ENCODE measurements at places on chromosomes 16 and 17.

GRCh38 chr17:76252040-76252954 lies 12.0 kb upstream of the RNF157 start:
- DNase-seq: peak; percentile 61

DNA sequence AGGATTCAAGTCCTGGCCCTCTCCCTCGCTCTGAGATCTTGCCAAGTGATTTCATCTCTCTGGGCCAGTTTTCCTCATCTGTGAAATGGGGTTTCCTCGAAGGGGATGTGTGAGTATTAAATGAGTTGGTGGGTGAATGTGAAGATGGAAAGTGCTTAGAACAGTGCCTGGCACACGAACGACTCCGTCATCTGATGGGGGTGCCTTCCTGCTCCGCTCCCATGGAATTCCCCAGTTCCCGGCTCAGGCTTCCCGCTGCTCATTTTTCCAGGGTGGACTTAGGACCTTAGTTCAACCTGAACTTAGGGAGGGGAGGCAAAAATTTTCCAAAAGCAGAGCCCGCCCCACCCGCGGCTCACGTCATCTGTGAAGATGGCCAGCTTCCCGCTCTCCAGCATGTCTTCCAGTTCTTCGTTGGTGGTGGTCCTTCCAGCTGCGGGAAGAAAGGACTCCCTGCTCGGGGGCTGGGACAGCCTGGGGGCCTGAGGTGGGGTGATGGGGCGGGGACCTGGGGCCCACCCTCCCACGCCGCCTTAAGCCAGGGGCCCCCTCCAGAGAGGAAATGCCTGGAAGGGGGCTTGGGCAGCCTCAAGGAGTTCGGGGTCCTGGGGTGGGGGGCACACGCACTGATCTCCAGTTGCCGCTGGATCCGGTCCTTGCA lies 11.4 kb downstream of the HSD3B7 start:
- no peak for DNase-seq

DNA sequence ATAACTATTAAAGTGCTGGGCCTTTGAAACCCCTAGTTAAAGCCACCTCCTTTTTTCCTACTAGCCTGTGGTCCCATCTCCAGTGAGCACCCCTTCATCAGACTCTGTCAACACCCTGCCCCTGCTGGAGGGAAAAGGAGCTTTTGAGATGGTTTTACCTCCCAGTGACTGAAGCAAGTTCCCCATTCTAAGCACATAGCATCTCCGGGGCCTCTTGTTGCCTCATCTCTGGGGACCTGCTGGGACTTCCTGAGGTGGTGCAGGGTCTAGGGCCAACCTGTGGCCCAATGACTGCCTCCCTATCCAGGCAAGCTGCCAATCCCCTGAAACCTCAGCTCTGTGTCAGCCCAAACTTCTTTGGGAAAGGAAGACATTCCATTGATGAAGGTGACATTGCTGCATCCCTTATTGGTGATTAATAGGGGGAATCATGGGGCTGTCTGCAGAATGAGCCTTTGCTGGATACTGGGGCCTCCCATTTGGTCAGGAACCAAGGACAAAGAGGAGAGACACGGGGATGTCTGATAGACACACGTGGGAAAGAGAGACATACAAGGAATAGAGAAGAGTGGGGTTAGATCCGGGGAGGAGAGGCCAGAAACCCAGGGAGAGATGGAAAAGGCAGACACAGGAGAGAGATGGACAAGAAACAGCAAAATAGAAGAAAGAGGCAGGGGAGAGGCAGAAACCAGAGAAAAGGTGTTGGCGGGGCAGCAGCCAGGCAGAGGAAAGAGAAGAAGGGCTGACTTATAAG lies 2.4 kb downstream of the C1QL1 start:
- DNase-seq: no peak

DNA sequence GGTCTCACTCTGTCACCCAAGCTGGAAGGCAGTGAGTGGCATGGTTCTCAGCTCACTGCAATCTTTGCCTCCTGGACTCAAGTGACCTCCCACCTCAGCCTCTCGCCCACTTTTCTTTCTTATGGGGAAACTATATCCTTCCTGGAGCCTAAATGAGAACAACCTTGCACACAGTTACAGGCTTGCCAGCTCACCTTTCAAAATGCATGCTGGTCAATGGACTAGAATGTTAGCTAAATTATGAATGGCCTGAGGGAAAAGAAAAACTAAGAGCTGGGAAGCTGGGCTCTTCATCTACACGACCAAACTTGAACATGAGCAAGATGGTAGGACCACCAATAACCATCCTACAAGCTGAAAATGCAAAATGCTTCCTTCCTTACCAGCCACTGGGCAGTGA lies 10.6 kb upstream of the LHX1 start:
- no peak for DNase-seq

DNA sequence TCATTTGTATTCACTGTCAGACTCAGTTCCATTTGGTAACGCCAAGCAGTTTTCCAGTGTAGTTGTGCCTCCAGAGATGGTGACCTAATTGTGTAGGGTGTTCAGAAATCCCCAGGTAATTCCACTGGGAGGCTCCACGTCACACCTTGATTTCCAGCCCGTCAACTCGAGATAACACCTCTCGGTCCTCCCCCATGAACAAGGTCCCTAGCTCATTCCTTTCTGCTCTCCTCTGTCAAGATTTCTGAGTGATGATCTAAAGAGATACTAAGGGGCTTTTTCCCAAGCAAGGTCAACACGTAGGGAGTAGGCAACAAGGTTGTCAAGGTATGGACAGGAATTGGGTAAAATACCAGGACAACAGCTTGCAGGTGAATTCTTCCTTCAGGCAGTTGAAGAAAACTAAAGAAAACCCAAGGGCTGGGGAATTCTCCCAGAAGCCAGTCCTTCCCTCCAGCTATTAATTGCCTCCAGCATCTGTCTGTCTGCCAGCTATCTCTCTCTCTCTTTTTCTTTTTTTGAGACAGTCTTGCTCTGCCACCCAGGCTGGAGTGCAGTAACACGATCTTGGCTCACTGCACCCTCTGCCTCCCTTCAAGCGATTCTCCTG lies 31.4 kb downstream of the GPRC5B start:
- DNase-seq: no peak

DNA sequence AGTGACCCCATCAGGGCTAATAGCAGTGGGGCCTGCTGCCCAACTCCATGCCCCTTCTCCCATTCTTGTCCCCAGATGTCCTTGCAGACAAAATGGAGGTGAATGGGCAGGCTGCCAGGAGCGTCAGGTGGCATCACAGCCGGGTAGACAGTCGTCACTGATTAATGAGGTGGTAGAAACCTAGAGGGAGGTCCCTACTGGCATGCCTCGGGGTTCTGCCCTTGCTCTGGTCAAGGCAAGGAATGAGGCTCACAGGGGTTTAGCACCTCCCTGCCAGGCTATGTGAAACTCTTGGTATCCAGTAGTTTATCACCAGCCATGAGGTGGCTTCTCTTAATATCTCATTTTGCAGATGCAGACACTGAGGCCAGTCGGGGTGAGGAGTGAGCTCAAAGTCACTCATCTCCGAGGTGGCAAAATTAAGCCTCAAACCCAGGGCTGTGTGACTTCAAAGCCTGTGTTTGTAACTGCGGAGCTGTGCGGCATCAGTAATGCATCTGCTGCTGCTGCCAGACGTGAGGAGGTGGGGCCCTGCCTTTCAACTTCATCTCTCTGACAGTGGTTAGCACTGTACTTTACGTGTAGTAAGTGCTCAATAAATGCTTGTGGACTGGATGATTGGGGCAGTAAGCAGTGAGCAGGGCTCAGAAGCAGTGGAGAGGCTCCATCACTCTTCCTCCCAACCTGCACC lies 21.3 kb downstream of the RAI1 start:
- DNase-seq: no peak

GRCh38 chr17:68399638-68400403 lies 57.5 kb downstream of the WIPI1 start:
- peak; percentile 71 for DNase-seq

DNA sequence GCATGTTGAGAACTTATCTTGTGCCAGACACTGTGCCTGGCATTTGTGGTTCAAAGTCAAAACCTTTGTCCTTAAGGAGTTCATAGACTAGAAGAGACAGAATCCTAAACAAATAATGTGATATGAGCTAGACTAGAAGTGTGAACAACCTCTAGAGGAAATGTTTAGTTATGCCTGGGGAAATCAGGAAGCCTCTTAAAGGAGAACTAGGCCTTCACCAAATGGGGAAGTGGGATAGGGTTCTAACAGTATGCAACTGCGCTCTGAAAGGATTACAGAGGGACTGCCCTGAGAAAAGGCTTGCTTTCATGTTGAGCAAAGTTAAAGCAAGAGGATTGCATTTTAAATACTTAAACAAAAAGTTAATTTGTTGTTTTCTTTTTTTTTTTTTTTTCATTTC lies 4.9 kb downstream of the RUNDC1 start:
- DNase-seq: no peak

DNA sequence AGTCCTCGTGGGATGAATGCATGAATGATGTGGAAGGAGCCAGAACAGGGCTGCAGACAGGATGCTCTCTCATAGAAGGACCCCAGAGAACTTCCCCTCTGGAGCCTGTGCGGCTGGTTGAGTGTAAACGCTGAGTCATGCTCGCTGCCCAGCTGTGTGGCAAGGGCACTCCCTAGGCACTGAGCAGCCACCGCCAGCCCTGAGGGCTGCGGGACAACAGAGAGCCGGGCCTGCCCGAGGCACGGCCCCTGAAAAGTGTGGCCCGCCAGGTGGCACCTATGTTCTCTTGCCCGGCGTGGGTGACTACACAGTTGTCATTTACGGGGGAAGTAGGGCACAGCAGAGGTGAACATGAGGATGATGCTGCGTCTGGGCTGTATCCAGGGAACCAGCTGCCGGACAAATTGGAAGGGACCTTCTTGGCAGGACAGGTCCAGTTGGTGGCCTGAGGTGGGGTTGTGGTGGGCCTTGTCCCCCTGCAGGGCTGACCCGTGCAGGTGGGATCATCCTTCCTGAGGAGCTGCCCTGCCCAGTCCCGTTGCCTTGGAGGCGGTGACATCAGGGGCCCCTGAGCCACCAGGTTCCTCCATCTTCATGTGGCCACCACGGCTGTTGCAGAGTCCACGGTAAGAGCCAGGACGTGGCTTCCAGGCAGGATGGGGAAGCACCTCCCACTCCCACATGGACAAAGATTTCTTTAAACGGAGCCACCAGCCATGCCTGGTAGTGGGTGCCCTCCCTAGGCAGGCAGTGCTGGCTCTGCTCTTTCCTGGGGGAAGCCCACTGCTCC lies 94.8 kb upstream of the CBX4 start:
- DNase-seq: peak; percentile 27

GRCh38 chr17:2723505-2723996 lies 12.0 kb upstream of the CLUH start:
- DNase-seq: no peak

DNA sequence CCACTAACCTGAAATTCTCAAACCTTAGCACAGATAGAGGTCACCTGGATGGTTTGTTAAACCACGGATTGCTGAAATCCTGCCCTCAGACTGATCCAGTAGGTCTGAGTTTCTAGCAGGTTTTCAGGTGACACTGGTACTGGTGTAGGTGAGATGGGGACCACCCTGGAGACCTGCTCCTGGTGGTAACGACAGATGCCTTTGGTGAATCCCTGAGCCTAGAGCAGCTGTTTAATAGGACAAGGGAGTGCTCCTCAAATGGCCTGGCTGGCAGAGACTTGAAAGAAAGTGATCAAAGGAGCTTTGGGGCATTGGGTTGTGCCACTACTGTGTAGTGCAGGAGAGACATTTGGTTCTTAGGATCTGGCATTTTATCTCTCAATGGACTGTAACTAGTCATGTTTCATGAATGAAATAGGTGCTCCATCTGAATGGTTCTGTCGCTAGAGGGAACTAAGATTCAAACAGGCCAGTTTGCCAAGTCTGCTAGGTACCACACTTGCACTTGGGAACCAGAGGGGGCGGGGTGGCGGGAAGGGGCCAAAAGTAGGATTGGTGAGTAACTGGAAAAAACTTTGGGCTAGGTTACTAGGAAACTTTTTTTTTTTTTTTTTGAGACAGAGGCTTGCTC lies 2.9 kb upstream of the IFI35 start:
- DNase-seq: no peak

DNA sequence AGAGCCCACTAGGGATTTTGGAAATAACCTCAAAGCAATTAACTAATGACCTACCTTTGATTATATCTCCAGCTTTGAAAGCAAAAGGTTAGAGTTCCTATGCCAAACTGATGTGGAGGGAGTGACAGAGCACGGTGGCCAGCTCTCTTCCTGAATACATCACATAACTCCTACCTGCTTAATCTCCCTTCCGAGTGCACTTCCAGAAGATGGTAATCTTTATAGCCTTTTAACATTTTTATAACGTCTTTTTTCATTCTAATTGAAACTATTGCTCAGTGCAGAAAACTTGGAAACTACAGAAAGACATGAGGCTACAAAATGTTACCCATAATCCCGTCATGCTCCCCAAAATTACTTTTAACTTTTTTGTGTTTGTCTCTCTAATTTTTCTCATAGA lies 110.5 kb upstream of the COX10 start:
- no peak for DNase-seq

- DNase-seq: no peak
These were observed 128.3 kb downstream of the SOCS1 start for GRCh38 chr16:11127610-11128195.

GRCh38 chr17:2138318-2138717 lies 83.4 kb downstream of the HIC1 start:
- DNase-seq: peak; percentile 35
